Right hindlimb (tissue), 1 donor: ENCODE measurements at places on chromosomes 3 and 15.

- peak; percentile 24 for DNase-seq
Observed at GRCh38 chr3:114454551-114455251, 160.9 kb downstream of the TIGIT start.

GRCh38 chr3:41317718-41318117 is 118.4 kb downstream of the CTNNB1 start:
- no peak for DNase-seq

GRCh38 chr3:195873281-195873887 is 35.0 kb downstream of the TNK2 start:
- no peak for DNase-seq

GRCh38 chr3:192929755-192930547 is 12.3 kb upstream of the MB21D2 start:
- DNase-seq, result no peak

DNA sequence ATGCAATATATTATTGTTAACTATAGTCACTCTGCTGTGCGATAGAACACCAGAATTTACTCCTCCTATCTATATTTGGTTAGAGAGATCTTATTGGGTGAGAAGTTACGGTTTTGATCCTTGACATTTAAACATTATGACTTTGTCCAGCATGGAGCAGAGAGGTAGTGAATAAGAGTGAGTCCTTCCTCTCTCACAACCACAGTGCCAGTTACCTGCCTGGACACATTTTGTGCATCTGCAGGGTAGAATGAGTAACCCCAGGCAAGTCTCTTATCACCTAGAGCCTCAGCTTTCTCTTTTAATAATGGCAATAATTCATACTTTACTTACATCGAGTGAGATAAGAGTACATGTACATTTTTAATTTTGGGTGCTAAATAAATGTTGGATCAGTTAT is 24.1 kb downstream of the KAT2B start:
- DNase-seq, result no peak

DNA sequence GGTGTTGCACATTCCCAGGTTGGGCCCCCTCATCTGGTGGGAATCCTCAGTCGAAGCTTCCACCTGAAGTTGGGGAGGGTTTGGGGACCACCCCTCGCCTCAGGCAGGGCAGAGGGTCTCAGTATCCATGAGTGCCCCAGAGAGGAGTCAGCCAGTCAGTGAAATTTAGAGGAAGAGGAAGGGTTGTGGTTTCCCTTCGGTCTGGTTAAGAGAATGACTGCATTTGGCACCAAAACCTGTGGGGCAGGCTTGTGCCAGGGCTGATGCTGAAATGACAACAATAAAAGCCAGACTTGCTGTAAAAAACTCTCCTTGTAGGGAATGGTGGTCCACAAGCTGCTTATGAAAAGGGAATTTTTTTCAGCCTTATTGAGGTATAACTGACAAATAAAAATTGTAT is 22.6 kb downstream of the LMCD1 start:
- no peak for DNase-seq

- no peak for DNase-seq
Observed at GRCh38 chr3:188217011-188217463, 63.1 kb downstream of the LPP start.

GRCh38 chr3:22795917-22796316 is 407.2 kb upstream of the UBE2E2 start:
- DNase-seq, result no peak

DNA sequence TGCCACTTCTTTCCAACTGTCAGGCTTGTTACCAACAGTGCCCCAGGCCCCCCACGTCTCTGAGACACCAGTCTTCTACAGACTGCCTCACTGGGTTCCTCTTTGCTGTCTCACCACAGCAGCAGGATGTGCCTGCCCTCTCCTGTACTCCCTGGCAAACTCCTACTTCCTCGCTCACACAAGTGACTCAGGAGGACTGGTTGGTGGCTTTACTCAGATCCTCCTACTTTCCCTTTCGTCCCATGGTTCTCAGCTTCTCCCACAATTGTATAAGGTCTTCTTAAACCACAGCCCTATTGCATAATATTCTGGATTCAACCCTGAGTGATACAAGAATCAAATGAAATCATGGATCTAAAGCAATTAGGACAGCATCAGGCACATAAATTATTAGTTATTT is 246.6 kb upstream of the PROK2 start:
- no peak for DNase-seq

DNA sequence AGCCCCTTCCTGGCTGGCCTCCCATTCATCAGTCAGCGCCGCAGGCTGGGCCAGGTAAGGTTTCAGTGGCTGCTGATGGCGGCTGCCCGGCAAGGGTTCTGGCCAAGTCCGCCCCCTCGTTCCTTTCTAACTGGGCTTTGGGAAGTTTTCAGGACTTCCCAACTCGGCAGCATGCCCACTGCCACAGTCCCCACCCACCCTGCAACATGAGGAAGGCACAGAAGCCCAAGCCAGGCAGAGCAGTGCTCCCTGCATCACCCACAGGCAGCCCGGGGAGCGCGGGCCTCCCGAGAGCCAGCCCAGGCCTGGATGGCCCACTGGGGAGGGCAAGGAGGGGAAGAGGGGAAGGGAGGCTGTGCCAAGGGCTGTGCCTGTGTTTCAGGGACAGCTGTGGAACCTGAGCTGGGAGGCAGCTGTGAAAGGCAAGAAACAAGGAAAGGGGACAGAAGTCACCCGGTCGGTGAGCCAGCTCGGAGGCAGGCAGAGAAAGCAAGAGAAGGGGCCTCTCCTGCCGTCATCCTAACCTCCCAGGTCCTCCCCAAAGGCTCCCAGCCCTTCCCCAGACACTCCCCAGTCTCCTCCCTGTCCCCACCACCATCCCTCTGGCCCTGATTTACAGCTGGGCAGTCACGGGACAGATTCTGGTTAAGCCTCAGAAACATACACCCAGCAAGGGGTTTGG is 73.9 kb downstream of the CPN2 start:
- peak; percentile 94 for DNase-seq
